Stimulated activated effector memory CD8-positive, alpha-beta T cell treated with anti-CD3 and anti-CD28 coated beads, Interleukin-12 subunit alpha, Interleukin-12 subunit beta, amount 100 ng/mL, for 72 hours (primary cell): ENCODE measurements at places on chromosomes 16 and 17.
A peak's percentile ranks its signal among the peaks of the same experiment; 100 is the strongest.

DNA sequence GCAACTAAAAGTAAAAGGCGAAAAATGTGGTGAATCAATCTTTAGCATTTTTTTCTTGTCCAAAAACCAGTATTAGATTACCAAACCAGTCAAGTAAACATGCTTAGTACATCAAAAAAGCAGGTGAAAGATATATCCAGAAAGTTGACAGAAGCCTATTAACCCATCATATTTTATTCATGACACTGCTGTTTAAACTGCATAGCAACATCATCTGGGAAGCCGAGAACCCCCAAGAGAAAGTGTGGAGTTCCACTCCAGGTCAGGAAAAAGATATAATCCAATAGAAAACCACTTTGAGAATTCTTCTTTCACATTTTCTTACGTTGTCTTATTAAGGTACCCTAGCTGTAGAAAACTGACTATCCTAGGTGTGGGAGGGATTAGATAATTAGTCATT lies 466.8 kb upstream of the CDH8 start:
- DNase-seq: no peak

DNA sequence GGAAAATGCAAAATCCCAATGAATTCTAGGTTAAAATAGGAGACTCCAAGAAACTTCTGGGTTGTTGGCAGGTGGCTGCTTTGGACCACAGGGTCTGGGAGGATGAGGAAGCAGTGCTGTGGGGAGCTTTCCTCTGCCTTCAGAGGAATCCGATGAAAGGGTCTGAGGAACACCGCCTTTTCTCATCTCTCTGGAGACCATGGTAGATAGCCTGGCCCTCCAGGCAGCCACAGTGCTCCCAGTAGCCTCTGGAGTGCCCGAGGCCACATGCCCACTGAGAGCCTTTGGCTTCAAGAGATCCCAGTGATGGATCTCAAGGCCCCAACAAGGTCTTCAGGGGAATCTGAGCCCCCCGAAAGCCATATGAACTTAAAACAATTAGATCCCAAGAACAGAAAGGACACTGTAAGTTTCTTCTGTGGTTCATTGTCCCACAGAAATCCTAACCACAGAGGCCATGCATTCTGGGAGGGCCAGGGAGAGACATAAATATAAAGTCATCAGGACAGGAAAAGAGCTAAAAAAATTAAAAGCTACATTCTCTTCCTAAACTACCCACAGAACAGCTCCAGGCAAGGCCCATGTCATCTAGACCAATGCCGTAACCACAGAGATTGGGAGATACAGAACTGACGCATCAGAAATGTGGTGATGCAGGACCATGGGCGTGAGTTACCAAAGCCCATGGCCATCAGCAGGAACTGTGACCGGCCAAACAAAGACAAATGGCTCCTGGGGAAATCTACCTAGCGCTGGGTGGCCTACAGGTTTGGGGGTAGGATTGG lies 24.3 kb downstream of the TK2 start:
- DNase-seq: no peak

DNA sequence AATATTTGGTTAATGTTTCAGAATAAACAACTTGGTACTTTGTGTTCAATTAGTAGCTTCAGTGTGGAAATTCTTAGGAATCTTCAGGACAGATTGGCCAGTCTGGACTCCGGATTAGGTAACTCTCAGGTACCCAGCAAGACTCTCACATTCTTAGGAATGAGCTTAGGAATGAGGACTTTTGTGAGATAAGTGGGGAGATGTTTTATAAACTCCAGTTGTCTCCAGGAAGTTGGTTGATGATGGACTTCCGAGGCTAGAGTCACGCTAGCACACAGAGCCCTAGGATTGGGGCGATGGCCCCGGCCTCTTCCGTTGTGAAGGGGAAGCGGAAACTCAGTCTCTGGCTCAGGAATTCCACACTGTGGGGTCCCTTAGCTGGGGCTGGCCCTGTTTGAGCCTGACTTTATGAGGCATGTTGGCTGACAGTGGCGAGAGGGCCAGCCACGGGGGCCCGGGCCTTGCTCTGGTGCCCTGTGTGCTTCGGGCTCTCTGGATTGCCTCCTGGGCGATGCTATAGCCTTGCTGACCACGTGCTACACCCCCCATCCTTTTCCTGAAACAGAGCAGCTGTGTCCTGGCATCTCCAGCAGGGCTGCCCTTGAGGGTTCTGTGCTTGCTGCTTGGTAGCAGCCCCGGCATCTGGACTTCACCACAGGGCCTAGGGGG lies 32.4 kb downstream of the RAB11FIP3 start:
- no peak for DNase-seq

DNA sequence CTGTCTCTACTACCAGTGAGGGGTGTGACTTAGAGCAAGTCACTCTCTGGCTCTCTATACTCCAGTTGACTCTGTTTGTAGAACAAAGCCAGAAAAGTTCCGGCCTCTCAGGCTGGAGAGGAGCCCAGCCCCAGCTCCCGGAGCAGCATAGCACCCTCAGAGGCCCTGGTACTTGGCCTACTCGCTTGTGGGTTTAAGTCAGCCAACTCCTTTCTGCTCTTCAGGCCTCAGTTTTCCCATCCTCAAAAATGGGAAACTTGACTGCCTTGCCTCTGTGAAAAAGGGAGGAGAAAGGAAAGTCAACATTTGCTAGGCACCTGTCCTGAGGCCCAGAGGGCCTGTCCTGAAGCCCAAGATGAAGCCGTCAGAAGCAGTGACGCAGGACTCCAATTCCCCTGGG lies 1.1 kb downstream of the CHST6 start:
- DNase-seq: no peak

- DNase-seq: peak; percentile 30
These were observed 11.9 kb downstream of the SCGB1C2 start for GRCh38 chr17:149231-149630.
